ENCODE measurements at places on chromosomes 11 and 22.

DNA sequence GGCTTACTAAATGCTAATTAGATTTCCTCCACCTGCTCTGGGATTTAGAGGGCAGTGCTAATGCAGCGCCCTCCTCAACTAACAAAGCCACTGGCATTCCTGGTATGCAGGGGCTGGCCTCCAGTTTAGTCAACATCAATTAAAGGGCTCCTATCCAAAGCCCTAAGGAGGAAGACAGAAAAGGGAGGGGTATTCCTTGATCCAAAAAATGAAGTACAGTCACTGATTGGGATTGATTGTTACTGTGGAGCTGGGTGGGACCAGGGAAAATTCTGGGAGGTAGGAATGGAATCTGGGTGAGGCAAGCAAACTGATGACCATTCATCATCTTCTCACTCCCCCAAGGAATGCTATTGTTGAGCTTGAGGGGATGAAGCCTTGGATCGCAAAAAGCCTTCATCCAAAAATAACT, 52.2 kb downstream of the GAB2 start:
- DNase-seq, result no peak

GRCh38 chr11:72002841-72003775, 4.4 kb downstream of the IL18BP start:
- no peak for DNase-seq

DNA sequence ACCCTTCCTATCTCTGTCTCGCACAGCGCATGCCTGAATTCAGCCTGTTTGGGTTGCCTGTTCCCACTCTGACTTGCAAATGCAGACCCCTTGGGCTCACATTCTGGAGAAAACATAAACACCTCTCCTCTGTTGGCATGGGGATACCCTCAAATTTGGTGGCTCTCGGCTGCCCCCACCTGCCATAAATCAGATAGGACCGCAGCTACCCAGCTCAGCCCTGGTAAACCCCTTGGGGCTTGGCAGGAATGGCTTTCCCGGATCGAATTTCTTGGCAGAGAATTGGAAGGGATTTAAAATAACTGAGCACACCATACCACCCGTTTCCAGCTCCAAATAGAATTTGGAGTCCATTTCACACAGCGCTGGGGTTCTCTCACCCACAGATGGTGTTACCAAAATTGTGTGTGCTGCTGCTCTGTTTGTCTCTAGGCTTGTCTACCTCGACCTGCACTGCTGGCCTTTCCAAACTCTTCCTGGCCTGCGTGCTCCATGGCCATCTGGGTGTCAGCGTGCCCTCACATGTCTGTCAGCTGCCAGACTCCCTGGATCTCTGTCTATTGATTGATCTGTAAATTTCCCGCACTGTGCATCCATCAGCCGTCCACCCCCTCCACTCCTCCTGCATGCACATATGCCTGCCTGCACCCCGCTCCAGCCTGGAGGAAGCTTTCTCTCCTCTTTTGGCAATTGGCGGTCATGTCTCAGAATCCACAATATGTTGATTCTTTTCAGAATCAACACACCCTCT, 134.0 kb downstream of the NTM start:
- no peak for DNase-seq

DNA sequence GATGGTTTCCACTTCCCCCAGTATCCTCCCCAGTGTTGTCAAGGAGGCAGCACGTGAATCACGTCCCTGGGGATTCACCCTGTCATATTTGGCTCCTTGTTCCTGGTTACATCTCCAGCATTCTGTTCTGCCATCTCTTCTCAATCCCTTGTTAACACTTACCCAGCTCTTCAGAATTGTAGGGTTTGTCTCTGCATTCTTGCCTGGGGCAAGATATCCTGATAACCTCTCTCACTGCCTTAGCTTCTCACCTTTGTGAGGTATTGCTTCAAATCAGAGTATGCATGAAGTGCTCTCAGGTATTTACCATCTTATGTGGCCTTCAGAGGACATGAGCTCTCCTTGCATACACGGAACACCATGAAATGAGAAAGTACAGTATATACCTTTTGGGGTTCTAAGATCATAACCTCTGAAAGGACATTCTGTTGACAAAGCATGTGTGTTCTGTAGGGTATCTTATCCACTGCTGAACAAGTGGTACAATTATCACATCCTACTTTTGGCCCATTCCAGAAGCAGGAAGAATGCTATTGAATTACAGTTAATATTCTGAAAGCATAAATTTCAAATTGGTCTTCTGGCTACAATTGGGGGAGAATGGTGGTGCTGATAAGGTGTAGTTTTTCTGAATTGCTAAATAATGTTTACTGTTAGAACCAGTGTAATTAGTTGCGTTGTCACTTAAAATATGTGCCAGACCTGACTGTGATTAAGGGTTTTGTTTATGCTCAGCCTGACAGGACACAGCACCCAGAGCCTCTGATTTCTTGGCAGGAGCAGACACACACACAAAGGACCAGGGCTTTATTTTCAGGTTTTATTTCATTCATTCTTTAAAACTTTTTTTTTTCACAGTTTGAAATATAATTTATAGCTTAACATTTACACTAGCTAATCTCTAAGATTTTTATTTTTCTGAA, 32.7 kb downstream of the VSTM5 start:
- DNase-seq, result no peak

GRCh38 chr11:37973941-37974340, 1375.9 kb upstream of the RAG2 start:
- DNase-seq, result no peak
